ENCODE measurements at places on chromosomes 7 and 10. TPM values are rescaled to one million over a fixed set of nuclear protein-coding genes. Genes with fewer than 3 reads are reported as not detected.

Gene SPDYE2
- total RNA-seq: 0.41 TPM

Gene CPEB3
- total RNA-seq: 2.9 TPM

Gene SLC25A28
- total RNA-seq: 89.3 TPM

Gene HERC4
- 99.4 TPM for total RNA-seq

Gene FXYD4
- not detected for total RNA-seq

Gene POU6F2
- not detected for total RNA-seq

Gene GBF1
- 36.9 TPM for total RNA-seq

Gene SH2D4B
- 0.11 TPM for total RNA-seq

Gene FAM25C
- total RNA-seq: not detected

Gene CLDN3
- total RNA-seq: not detected

Measured in naive thymus-derived CD8-positive, alpha-beta T cell (primary cell).